Neural progenitor cell (in vitro differentiated cells): ENCODE measurements at places on chromosomes 7 and 10. TPM values are rescaled to one million over a fixed set of nuclear protein-coding genes. Genes with fewer than 3 reads are reported as not detected.

DNA sequence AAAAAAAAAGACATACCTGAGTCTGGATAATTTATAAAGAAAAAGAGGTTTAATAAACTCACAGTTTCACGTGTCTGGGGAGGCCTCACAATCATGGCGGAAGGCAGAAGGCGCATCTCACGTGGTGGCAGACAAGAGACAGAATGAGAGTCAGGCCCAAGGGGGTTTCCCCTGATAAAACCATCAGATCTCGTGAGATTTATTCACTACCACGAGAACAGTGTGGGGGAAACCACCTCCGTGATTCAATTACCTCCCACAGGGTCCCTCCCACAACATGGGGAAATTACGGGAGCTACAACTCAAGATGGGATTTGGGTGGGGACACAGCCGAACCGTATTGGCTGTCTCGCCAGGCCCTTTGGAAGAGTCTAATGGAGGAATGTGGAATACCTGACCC is 9.0 kb upstream of the MAFK start:
- H3K27ac ChIP-seq, result no peak overlapping the region
- H3K27me3 ChIP-seq, result no peaks in the 10 kb centered on the region
- H3K36me3 ChIP-seq, result no peaks in the 10 kb centered on the region

- H3K36me3 ChIP-seq, result no peaks in the 10 kb centered on the region
- no peaks in the 10 kb centered on the region for H3K27me3 ChIP-seq
- peak overlapping the region; percentile 87 for H3K27ac ChIP-seq
- peaks cover 13% of the 10 kb centered on the region for H3K4me1 ChIP-seq
Measured at GRCh38 chr7:101378751-101379174, 16.1 kb downstream of the COL26A1 start.

- no peak for DNase-seq
- H3K27me3 ChIP-seq, result no peaks in the 10 kb centered on the region
- no peaks in the 10 kb centered on the region for H3K36me3 ChIP-seq
- H3K4me3 ChIP-seq, result no peak overlapping the region
- no peak overlapping the region for H3K27ac ChIP-seq
Measured at GRCh38 chr7:137965942-137966640, 35.8 kb downstream of the CREB3L2 start.

- DNase-seq, result no peak
- no peak overlapping the region for H3K27ac ChIP-seq
- H3K4me1 ChIP-seq, result no peaks in the 10 kb centered on the region
- no peaks in the 10 kb centered on the region for H3K27me3 ChIP-seq
- H3K36me3 ChIP-seq, result peaks cover 24% of the 10 kb centered on the region
Measured at GRCh38 chr10:93695740-93696139, 6.7 kb downstream of the FRA10AC1 start.

DNA sequence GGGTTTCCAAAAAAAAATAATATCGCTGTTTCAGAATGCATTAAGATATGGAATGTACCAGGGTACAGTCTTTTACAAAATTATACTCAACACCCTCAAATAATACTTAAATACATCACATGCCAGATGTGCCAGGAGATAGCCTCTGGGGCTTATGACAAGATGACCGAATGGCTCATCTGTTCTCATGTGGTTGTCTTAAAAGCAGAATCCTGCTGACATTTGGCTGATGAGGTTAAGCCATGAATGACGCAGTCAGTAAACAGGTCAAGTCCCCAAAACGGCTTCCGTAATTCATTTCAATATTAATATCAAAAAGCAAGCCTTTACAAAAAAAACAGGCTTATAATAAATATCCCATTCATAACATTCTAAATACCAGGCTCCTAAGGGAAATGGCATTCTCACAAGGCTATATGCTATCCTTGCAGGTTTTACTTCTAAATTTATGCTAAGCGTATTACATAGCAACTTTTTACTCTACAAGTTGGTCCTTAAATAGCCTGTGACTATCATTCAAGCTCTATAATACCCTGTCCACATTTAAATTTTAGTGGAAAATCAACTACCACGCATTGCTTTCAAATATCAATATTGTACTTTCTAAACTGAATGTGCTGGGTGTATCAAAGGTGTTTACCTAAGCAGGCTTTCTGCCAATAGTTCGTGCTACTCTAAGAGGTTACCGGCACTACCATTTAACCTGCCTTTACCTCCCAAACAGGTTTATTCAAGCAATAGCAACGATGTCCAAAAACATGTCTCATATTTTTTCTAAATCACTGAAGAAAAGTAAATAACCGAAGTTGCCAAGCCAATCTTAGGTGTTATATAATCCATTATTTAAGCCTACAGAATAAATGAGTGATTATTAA is 15.6 kb downstream of the SMURF1 start:
- no peaks in the 10 kb centered on the region for H3K27me3 ChIP-seq
- H3K4me3 ChIP-seq, result no peak overlapping the region
- H3K27ac ChIP-seq, result no peak overlapping the region
- DNase-seq, result no peak

- no peaks in the 10 kb centered on the region for H3K27me3 ChIP-seq
- peaks cover 5% of the 10 kb centered on the region for H3K4me1 ChIP-seq
- no peaks in the 10 kb centered on the region for H3K36me3 ChIP-seq
- no peak overlapping the region for H3K4me3 ChIP-seq
- no peak for DNase-seq
Measured at GRCh38 chr10:22666287-22667092, 47.9 kb downstream of the PIP4K2A start.

- H3K4me3 ChIP-seq, result no peak overlapping the region
- no peak for DNase-seq
- no peaks in the 10 kb centered on the region for H3K4me1 ChIP-seq
- peaks cover 8% of the 10 kb centered on the region for H3K36me3 ChIP-seq
- H3K27me3 ChIP-seq, result no peaks in the 10 kb centered on the region
- no peak overlapping the region for H3K27ac ChIP-seq
Measured at GRCh38 chr7:30329716-30330115, 45.3 kb downstream of the ZNRF2 start.

- H3K36me3 ChIP-seq, result no peaks in the 10 kb centered on the region
- peaks cover 50% of the 10 kb centered on the region for H3K4me1 ChIP-seq
- peak overlapping the region; percentile 72 for H3K27ac ChIP-seq
- peak; percentile 81 for DNase-seq
- no peak overlapping the region for H3K4me3 ChIP-seq
Measured at GRCh38 chr7:132035517-132036362, 479.3 kb upstream of the PODXL start.

DNA sequence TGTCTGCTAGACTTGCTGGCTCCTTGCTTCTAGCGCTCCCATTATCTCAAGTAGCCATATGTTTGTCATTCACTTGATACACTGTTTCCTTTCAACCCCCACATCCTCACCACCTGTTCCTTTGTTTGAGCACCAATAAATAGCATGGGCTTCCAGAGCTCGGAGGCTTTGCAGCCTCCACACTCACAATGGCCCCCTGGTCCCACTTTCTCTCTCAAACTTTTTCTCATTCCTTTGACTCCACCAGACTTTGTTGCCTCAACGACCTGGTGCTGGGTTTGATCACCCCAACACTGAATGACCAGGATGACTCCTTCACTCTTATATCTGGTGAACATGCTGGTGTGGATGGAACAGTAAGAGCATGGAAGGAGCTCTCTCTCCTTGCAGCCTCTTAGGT is 114.5 kb upstream of the TRIM24 start:
- H3K36me3 ChIP-seq, result peaks cover under 1% of the 10 kb centered on the region
- no peak for DNase-seq
- no peaks in the 10 kb centered on the region for H3K4me1 ChIP-seq
- no peaks in the 10 kb centered on the region for H3K27me3 ChIP-seq
- no peak overlapping the region for H3K27ac ChIP-seq

DNA sequence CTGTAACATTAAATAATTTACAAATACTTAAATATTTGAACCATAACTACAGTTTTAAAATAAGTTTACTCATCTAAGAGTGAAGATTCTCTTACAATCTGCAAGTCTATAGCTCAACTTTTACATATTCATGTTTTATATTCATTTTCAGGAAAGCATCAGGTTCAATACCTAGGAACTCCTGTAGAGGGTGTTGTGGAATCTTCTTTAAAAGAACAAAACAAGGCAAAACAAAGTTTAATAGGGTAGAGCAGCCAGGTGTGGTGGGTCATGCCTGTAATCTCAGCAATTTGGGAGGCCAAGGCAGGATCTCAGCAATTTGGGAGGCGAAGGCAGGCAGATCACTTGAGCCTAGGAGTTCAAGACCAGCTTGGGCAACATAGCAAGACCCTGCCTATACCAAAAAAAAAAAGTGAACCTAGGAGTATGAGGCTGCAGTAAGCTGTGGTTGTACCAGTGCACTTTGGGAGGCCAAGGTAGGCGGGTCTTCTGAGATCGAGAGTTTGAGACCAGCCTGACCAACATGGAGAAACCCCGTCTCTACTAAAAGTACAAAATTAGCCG is 45.1 kb downstream of the ST8SIA6 start:
- no peak overlapping the region for H3K27ac ChIP-seq
- no peak for DNase-seq
- H3K4me3 ChIP-seq, result no peak overlapping the region
- no peaks in the 10 kb centered on the region for H3K27me3 ChIP-seq
- peaks cover 19% of the 10 kb centered on the region for H3K4me1 ChIP-seq
- no peaks in the 10 kb centered on the region for H3K36me3 ChIP-seq

Gene TAF5
- total RNA-seq, result 19.0 and 22.7 TPM in 2 replicates

Gene FERD3L
- total RNA-seq, result not detected in 2 replicates

Gene MMRN2
- 0.28 and 1.4 TPM in 2 replicates for total RNA-seq

Gene TRIM56
- total RNA-seq, result 1.4 and 2.3 TPM in 2 replicates

Gene PAPOLB
- 0.06 TPM in 1 of 2 replicates, not detected in the other for total RNA-seq

Gene FFAR4
- total RNA-seq, result 0.04 and 0.06 TPM in 2 replicates
